ENCODE measurements at places on chromosomes 1 and 21.
A peak's percentile ranks its signal among the peaks of the same experiment; 100 is the strongest.

DNA sequence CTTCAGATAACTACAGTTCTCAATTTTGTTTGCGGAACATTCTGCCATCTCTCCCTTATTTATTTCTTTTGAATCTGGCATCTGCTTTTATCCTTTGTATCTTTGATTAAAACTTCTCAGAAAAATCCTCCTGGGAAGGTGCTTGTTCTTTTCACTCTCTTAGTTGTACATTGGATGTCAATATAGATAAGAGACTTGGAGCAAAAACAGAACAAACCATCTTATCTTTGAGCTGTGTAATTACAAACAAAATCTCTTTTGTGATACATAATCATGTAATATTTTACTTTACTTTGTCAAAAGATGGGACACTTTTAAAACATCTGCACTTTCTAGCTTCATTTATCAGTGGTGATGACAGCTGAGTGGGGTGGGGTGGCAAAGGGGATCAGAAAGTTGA, 307.2 kb upstream of the LYPLAL1 start:
- no peak for DNase-seq

DNA sequence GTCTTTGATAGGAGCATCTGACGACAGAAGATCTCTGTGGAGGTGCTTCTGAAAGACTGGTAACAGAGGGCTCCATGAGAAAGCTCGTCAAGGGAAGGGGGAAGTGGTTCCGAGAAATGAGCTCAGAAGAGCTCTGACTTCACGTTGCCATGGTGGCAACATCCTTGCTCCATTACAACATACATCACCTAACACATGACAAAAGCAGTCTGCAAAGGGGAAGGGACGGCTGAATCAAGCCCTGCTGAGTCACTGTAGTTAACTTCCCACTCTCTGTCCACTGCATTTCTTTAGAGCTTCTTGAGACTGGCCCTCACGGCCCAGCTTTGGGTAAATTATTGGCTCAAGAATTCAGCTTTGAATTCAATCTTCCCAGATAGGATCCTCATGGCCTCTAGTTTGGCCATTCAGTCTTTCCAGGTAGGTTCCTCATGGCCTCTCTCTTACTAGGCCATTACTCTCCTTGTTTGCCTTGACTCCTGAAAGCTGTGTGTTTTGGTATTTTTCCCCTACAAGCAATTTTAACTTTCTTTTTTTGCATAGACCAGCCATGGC, 88.0 kb upstream of the ZNF648 start:
- DNase-seq: no peak

GRCh38 chr1:44707959-44708831, 22.8 kb downstream of the RNU5D-1 start:
- DNase-seq: no peak

DNA sequence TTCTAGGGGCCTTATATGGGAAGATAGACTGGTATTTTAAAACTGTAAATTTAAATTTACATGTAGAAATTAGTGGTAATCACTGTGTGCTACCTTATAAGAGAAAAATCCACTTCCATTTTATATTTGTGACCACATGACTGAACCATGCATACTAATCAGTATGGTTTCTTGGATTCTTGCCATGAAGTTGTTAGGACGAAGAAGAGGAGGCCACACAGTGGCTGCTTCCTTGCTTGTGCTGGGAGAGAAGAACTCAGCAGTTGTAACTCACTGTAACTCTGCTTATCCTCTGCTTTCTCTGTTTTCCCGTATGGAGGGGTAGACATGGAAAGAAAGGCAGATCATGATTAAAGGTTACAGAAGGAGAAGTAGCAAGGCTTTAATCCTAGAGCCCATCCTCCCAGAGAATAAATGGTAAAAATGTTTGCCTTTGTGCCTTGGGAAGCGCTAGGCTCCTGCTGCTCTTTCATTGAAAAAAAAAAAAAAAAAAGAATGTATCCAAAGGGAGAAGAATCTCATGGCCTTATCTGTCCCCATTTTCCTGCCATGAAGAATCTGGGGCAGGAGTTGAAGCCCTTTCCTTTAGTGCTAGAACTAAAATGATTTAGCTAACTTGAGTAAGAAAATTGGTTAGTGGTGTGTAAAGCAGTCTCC, 32.4 kb downstream of the KCTD3 start:
- no peak for DNase-seq

GRCh38 chr1:1081311-1082238, 7.5 kb upstream of the RNF223 start:
- peak; percentile 13 for DNase-seq

- no peak for DNase-seq
Observed at GRCh38 chr1:94296018-94296417, 58.6 kb upstream of the ARHGAP29 start.

DNA sequence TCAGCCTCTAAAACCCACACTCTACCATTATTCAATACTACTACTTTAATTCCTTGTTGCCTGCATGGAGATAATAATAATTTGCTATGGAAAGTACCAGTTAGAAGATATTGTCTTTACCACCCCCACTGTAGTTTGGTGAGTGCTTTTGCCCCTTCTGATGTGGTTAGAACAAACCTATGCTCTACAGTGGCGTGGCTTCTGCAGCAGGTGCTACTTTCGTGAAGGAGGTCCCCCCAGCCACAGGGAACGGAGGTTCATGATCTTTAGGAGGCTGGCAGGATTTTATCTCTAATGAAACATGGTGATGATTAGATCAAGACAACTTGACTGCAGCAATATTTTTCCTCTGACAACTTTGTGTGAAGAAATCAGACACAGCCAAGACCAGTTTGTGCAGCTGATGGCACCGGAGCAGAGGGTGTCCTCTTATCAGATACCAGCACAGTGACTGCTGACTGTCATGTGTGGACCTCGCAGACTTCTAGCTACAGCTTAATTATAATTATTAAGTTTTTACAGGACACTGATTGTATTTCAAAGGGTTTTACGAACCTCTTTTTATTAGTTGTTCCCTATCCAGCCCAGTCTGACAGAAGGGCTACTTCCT, 10.7 kb upstream of the TCHH start:
- no peak for DNase-seq

- no peak for DNase-seq
Observed at GRCh38 chr21:32300117-32300681, 1.5 kb downstream of the MRAP start.

GRCh38 chr21:38121888-38122720, 134.7 kb upstream of the KCNJ15 start:
- no peak for DNase-seq

DNA sequence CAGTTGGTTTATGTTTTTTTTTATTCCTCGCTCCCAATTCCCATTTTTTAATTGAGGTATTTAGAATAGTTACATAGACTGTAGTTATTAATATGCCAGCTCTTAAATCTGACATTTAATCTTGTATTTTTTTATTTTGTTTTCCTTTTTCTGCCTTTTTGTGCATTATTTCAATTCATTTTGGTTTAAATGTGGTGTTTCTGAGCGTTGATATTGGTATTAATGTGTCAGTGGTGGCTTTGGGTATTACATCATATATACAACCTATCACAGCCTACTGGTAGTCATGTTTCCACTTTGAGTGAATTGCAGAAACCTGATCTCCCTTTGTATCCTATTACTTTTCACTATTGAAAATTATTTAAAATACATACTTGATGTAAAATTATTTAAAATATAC, 1027.3 kb downstream of the KCNT2 start:
- DNase-seq: no peak

DNA sequence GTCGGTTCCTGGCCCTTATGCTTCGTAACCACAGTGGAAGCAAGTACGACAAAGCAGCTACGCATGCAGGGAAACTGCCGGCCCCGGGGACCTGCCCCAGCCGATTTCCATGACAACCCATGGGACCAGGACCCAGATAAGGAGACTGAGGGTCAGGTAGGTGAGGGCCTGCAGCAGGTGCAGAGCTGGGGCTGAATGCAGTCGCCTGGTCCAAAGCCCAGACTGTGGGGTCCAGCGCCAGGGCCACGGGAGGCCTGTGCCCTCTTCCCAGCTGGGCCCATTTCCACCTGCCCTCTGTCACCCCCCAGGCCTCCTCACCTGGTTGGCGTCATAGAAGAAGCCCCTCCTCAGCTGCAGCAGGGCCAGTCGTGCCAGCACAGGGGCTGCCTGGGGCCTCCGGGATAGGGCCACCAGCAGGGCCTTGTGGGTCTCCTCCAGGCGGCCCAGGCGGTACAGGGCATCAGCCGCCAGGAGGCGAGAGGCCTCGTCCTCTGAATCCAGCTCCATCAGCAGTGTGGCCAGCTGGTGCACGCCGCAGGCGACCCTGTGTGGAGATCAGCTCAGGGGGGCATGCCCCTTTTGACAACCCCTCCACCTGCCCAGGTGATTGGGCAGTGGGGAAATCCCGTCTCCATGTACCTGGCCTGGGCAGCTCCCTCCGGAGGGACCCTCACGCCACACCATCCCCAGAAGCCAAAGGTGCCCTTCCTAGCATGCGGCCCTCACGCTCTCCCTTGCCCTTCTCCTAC, 14.2 kb downstream of the TTC34 start:
- DNase-seq: peak; percentile 13

DNA sequence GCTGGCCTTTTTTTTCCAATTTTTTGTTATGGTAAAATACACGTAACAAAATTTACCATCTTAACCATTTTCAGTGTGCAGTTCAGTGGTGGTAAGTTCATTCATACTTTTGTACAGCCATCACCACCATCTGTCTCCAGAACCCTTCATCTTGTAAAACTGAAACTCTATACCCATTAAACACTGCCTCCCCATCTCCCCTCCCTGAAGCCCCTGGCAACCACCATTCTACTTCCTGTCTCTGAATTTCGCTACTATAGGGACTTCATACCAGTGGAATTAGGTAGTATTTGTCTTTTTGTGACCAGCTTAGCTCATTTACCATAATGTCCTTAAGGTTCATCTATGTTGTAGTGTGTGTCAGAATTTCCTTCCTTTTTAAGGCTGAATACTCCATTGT, 8.7 kb downstream of the PKNOX1 start:
- no peak for DNase-seq

DNA sequence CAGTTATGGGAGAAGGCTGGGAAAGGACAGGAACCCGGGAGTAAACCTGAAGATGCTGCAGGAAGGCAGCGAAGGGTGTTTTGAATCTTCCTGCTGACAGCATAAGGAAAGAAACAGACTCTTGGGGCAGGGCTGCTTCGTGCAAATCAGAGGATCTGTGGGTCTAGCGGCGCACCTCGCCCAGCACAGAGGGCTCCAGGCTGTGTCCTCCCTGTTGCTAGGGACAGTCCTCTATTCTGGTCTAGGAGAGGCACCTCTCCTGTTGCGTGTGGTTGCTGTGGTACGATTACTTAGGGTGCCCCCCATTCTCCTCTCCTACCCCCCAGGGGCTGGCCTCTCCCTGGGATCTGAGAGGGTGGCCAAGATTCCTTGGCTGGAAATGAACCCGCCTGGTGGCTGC, 11.4 kb downstream of the C2CD2 start:
- no peak for DNase-seq

DNA sequence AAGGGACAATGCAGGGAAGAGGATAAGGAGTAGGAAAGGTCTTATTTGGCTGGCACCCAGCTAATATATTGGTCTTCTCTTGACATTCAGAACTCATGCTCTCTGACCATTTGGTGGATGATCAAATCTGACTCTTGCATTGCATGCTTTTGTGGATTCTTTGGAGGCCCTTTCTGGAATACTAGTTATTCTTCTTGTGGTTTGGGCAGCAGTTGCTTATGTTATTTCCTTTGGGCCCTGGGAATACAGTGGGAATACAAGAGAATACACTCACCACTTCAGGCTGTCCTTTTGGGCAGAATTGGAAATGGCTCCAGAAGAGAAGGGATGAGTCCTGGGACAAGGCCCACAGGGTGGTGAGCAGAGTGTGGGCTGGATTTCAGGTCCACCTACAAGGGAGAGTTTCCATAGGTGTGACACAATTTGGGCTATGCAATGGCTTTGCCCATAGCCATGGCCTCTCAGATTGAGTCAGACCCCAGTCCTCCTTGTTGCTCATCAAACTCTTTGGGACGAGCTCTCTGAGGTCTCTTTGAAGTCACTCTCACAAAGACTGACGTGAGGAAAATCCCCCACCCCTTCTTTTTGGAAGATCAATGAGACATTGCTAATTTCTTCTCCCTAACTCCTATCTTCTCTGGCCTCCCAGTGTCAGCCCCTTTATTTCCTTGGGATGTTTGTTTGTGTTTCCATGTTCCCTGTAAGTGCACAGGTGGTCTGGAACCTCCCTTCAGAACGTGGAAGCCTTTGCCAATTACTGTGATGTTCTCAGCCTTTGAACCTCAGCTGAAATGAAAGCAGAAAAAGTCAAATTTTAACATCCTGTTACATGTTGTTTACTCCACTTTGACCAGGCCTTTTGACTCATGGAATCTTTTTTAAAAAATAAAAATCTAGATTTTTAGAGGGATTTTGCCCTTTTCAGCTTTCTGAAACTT, 19.4 kb downstream of the HSD11B1 start:
- no peak for DNase-seq

GRCh38 chr1:9785406-9785805, 38.4 kb downstream of the CLSTN1 start:
- no peak for DNase-seq

GRCh38 chr1:186747661-186748060, 67.4 kb upstream of the PTGS2 start:
- DNase-seq: no peak

DNA sequence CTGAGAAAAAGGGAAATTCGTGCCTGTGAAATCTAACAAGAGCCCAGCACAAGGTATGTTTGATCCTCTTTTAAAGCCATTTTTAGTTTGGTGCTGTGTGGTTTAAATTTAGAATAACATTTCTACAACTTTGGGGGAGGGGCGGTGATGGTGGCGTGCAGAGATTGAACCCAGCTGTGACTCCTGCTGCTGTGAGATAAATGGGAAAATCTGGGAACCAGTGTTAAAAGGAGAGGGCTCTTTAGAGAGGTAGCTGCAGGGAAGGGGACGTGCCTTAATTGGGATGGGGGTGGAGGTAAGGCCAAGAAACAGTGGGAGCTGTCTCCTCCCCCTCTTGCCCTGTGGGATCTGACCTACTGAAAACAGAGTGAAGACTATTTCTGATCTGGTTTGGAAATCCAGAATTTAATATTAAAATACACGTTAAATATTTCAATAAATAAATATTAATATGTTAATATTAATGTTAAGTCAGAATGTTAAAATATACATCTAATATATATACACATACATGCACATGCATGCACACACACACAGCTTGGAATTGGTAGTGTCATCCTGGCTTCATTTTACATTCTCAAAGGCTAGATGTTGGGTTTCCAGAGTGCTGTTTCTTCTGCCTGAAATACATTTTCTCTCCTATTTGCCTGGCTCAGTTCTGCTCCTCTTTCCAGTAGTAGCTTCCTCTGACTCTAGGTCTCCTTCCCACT, 30.1 kb upstream of the DNAJC6 start:
- DNase-seq: no peak

DNA sequence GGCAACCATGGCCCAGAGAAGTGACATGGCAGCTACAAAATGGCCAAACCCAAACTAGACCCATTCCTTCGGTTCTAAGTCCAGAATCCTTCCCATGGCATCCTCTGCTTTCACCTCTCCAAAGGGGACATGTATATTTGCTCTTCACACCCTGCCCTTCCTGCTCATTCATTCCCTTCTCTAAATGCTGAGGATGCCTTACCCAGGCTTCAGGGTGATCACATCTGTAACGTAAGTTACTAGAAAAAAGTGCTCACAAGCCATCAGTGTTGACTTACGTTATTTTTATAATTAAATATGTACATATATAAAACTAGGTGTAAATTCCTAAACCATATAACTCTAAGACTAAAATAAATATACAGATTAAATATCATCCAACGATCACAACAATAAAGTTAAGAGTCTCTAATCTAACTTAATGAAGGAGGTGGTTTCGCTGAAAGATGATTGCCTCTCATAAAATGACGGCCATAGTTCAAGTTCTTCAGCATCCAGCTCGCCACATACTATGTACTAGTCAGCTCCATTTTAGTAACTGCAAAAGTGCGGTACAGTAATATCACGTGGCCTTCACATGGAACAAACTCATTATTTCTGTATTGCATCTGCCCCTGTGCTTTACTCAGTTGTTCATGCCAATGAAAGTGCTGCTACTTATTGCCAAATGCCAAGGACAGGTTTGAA, 74.6 kb downstream of the TENT5C start:
- no peak for DNase-seq
